ENCODE measurements at places on chromosomes 5 and 9. TPM values are rescaled to one million over a fixed set of nuclear protein-coding genes. Genes with fewer than 3 reads are reported as not detected.

FREM1 gene
- not detected for total RNA-seq

SLC34A1 gene
- total RNA-seq, result not detected

DDX4 gene
- not detected for total RNA-seq

- DNase-seq, result no peak
These were observed 170.9 kb downstream of the SEC61B start for GRCh38 chr9:99392986-99393385.

DNA sequence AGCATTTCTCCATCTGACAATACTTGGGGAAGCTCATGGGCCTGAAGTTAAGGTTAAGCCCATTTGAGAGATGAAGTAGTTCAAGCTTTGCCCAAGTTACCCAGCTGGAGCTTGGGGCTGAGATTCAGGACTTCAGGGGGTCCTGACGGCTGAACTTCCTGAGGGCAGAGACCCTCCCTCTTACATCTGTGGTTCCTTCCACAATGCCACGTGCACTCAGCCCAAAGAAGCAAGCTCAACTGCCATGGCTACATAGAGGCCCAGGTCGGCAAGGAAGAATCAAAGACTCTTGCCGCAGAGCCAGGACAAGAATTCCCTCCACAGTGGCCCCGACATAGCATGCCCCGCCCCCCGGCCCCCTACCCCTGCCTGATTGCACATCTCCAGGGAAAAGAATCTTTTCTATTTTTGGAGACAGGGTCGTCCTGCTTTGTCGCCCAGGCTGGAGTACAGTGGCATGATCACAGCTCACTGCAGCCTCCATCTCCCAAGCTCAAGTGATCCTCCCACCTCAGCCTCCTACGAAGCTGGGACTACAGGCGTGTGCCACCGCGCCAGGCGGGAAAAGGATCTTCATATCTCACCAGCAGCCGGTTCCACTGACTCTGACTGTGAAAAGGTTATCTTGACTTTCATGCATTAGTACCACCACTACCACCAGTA is 9.2 kb downstream of the PHF19 start:
- no peak for DNase-seq

GRCh38 chr5:147949711-147950573 is 43.6 kb upstream of the C5orf46 start:
- DNase-seq, result peak; percentile 15

DNA sequence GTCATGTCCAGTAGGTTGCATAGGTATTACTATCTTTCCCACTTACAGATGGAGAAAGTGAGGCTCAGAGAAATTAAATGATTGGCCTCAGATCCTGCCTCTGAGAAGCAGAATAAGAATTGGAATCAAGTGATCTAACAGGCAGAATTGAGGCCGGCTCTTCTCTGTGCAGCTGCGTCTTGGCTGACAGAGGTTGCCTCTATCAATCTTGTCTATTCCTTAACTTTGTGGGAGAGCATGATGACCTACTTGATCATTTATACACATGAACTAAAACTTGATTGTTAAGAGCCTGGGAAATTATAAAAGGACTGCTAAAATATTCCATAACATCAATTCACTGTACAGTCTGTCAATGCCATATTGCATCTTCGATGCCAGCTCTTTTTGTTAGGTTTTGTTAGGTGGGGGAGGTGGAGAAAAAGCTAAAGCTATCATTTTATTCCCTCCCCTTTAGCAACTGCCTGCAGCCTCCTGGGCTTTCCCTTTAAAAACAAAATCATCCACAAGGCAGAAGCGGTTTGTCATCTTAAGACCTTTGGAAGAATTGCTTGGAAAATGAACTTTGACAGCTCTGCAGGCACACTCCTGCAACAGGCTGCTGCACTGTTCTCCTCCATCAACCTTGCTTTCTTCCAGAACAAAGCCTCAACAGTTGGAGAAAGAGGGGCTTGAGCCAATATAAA is 247.4 kb downstream of the SMARCA2 start:
- no peak for DNase-seq

DNA sequence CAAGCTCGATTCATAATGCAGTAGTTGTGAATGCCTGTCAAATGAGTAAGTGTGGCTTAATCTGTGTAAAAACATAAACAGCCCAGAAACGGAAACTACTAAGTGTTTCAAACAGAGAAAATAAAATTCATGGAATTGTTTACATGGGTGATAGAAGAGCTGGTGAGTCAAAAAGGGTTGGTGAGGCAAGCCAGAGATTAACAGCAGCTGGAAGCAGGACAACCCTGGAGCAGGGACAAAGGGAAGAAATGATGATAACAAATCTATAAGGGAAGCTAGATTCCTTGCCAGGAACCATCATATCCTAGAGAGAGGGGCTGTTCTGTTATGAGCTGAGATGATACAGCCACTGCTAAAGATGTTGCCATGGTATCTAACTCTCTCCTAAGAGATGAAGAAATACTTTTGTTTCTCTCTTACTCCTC is 18.0 kb upstream of the PRR16 start:
- DNase-seq, result peak; percentile 93

DNA sequence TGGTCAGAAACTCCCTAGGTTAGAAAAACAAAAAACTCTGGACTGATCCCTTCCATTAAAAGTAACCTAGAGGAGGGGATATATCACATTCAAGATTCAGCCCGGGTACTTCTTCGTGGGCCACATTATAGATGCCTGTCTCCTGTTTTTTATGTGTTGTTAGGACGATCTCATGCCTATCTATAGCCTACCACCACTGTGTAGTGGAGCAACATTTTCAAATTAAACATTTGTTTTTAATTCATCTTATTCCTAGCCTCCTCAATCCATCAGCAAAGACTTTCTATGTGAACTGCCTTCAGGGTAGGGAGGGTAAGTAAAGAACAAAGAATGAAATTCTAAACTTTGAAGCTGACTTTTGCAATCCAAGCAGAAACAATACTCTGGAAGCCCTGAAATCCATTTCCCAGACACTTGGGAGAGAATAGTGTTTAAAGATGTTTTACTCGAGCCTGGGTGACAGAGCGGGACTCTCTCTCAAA is 379.4 kb downstream of the ANXA1 start:
- no peak for DNase-seq

DNA sequence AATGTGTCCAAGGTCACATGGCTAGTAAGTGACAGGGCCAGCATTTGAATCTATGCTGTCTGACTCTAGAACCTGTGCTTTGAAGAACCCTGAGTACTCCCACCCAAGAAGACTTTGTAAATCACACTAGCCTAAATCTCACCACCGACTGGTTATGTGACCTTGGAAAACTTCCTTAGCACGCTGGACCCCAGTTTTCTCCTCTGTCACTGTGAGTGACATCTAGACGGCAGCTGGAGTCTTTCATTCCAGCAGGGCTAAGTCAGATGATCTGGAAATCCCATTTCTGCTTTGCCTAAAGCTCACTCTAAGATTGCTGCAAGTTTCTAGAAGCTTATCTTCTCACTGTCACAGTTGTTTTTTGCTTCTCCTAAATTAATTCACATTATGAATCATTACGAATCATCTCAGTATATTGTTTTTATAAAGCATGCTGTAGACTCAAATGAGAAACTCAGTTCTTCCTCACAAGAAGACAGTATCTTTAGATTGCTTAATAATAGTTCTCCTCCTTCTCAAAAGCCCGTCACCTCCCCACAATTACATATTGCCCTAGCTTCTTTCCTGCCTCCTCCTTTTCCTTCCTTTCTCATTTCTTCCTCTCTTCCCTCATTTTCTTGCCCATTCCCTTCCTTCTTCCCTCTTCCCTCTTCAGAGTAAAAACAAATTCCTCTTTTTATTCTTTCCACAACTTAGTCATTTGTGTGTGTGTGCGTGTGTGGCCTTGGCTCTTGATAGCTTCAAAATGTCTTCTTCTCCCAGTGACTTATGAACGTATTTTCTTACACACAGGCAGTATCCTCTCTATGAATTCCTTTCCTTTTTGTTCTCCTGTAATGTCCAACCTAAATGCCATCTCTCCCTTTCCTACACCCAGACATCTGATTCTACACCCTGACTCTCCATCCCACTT is 16.8 kb downstream of the ALDOB start:
- peak; percentile 11 for DNase-seq

DNA sequence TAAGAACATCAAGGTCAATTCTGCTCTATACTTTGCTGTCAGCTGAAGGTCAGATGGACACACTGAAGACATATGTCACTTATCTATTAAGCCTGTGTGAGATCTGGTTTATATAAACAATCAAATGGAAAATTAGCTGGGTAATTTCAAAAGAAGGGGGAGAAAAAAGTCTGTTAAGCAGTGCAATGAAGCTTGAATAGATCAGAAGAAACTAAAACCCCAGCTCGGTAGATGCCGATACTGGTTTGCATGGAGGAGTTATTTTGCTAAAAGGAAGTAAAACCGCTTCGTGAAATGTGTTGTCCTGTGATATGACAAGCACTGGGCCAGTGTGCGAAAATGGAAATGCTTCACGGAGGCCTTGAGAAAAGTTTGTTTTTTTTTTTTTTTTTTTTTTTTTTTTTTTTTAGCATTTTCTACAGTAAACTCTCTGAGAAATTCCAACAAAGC is 148.8 kb downstream of the MEF2C start:
- no peak for DNase-seq

- peak; percentile 93 for DNase-seq
These were observed 29.8 kb upstream of the GGTA1 start for GRCh38 chr9:121529237-121529987.

GRCh38 chr5:3373391-3373790 is 222.2 kb upstream of the IRX1 start:
- DNase-seq, result no peak

- no peak for DNase-seq
These were observed 90.9 kb downstream of the CFAP90 start for GRCh38 chr5:7759951-7760580.

DNA sequence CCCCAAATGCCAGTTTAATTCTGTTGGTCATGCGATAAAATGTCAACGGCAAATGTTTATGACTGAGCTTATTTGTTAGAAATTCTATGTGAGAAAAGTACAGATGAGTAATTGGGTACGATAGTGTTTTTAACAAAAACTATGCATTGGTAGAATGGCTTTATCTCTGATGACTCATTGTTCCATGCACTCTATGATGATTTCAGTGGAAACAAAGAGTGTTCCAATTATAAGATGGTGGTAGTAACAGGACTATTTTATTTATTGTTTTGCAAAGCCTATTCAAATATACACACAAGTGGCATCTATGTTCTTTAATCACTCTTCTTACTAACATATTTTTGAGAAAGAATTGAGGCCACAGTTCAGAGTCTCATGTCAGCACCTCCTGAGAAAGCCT is 353.7 kb upstream of the IRX2 start:
- DNase-seq, result no peak

DNA sequence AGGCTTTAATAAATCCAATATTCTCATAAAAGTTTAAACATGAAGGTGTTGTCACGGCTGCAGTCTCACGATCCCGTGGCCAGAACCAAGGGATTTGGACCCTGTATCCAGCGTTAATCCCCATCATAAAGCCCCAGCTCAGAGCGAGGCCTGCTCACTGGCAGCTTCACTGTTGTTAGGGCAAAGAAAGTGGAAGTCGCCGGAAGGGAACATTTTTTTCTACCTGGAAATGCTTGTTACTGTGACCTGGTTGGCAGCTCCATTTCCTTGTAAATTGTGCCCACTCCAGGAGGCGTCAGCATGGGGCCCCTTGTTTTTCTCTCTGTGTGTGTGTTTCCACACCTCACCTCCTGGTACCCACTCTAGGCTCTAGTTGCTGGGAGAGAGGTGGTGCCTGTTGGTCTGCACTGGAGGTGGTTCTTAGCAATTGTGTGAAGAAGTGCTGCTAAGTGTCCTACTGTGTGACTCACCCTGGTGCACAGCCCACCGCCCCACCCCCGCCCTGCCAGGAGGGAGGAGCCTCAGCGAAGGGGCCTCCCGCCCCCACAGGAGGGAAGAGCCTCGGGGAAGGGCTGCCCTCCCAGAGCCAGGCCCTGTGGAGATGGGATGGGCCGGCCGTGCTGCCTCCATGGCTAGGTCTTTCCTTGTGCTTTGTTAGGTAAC is 105.1 kb downstream of the EHMT1 start:
- no peak for DNase-seq

DNA sequence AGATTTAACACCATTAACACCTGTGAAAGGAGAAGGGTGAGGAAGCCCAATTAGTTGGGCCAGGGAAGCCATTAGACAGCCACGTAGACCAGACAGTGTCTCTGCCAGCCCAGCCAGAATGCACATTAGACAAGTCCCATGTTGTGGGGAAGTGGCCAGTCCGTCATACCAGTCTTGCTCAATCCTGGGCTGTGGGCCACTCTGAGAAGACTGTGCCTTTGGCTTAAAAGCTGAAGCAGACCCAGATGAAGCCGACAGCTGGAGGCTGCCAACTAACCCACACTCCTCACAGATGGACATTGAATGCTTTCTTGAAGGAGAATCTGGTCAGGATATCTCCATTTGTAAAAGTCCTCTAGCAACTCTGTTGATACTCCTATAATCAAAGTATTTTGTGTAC is 128.5 kb downstream of the CHSY3 start:
- DNase-seq, result no peak

DNA sequence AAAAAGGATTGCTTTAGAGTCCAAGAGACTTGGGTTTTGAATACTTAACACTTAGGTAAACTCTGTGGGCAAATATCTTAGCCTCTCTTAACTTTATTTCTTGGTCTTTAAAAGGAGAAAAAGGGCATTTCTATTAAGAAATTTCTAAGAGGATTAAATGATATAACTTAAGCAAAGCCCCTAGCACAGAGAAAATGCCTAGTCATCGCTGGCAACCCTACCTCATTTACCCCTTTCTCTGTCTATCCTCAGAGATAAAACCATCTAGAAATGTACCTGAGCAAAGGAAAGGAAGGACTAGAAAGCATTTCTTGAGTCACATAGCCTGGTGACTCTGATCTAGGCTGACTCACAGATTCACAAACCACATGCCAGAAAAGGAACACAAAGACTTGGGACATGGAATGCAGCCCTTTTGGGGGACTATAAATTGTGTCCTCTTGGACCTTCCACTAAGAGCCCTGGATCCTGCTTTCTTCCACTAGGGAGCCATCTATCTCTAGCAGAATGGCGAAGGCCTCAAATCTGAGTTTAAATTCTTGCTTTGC is 120.6 kb downstream of the FOXD1 start:
- peak; percentile 58 for DNase-seq

GRCh38 chr5:104016646-104017045 is 454.1 kb upstream of the NUDT12 start:
- no peak for DNase-seq

GRCh38 chr9:14578030-14578429 is 115.2 kb downstream of the ZDHHC21 start:
- DNase-seq, result no peak

Measured in HFFc6 (cell line).